ENCODE measurements at places on chromosomes 5 and 9. TPM values are rescaled to one million over a fixed set of nuclear protein-coding genes. Genes with fewer than 3 reads are reported as not detected.

Gene NSMF
- total RNA-seq, result 12.0 TPM

Gene IL31RA
- not detected for total RNA-seq

Gene SEMA6A
- total RNA-seq, result 0.18 TPM

Gene C1QTNF3
- 3.3 TPM for total RNA-seq

Gene GLRA1
- total RNA-seq, result not detected

Gene LVRN
- 0.31 TPM for total RNA-seq

Gene CCDC192
- not detected for total RNA-seq

All from activated naive CD4-positive, alpha-beta T cell treated with anti-CD3 and anti-CD28 coated beads, Interleukin-2, amount 50 U/mL, for 72 hours (primary cell).